NCI-H1105 treated with DMSO at 0.1 percent for 48 hours (cell line): ENCODE measurements at places on chromosomes 7 and 10.

GRCh38 chr7:86972072-86972471, 87.4 kb downstream of the ELAPOR2 start:
- DNase-seq: no peak

DNA sequence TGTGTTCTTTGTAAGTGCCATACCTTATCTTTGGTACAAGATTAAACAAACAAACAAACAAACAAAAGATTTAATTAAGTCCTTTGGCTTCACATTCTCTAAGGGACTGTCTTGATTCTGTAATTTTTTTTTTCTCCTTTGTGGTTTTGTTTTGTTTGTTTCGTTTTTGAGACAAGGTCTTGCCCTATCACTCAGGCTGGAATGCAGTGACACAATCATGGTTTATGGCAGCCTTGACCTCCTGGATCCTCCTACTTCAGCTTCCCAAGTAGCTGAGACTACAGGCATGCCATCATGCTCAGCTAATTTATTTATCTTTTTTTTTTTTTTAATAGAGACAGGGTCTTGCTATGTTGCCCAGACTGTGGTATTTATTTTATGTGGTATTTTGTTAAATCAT, 165.8 kb downstream of the LRRC4 start:
- DNase-seq: no peak

- peak; percentile 42 for DNase-seq
Observed at GRCh38 chr7:78514634-78515033, 716.1 kb downstream of the PHTF2 start.

GRCh38 chr7:114901771-114902170, 20.1 kb upstream of the MDFIC start:
- DNase-seq: no peak

GRCh38 chr10:34687434-34688210, 127.5 kb downstream of the PARD3 start:
- DNase-seq: peak; percentile 54
